AG09319 (cell line): ENCODE measurements at places on chromosomes 2 and 18.

GRCh38 chr2:102662833-102663232, 43.5 kb downstream of the SLC9A2 start:
- DNase-seq, result no peak

DNA sequence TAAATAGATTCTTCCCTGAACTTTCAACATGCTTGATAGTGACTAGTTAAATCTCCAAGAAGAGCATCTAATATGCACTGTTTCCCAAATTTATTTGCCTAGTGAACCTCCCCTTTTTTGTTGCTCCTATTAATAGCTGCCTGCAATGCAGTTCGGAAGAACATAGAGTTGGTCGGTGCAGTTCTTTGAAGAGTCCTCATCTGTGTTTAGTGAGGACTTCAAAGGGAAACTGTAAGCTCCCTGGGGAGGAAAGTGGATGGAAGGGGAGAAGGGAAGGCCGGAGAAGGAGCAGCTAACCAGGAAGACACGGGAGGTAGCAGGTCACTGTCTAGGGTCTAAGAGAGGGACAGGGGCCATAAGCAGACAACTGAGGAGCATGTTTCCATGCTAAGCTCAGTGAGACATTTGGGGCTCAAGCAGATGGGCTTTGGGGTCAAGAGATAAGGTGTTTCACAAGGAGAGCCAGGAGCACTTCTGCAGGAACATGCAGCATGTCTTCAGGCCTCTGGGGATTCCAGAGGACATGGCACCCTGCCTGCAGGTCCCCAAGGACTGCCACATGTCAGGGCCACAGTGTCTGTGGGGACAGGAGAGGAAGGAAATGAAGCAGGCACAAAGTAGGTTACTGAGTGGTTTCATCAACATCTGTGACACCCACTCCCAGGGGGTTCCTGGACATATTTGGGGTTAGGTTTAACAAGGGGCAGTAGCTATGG, 48.7 kb upstream of the ANXA4 start:
- DNase-seq, result no peak

GRCh38 chr2:229445019-229445418, 173.9 kb upstream of the PID1 start:
- DNase-seq, result peak; percentile 86

- no peak for DNase-seq
Observed at GRCh38 chr2:155169317-155169716, 470.8 kb downstream of the KCNJ3 start.

GRCh38 chr2:29110916-29111535, 4.2 kb upstream of the CLIP4 start:
- no peak for DNase-seq

GRCh38 chr18:76396792-76397191, 98.2 kb downstream of the ZNF516 start:
- DNase-seq, result no peak

DNA sequence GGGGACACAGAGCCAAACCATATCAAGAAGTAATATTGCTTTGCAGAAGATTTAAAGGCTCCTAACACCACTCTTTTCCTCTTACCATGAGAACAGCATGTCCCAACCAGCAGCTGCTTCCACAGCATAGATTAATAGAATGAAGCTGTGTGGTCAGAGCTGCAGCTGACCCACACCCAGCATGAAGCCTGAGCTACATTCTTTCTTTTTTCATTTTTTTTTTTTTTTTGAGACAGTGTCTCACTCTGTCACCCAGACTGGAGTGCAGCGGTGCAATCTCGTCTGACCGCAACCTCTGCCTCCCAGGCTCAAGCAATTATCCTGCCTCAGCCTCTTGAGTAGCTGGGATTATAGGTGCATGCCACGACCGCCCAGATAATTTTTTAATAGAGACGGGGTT, 289.8 kb downstream of the RAD51AP2 start:
- DNase-seq, result no peak
